ENCODE measurements at places on chromosomes 13 and 19.

DNA sequence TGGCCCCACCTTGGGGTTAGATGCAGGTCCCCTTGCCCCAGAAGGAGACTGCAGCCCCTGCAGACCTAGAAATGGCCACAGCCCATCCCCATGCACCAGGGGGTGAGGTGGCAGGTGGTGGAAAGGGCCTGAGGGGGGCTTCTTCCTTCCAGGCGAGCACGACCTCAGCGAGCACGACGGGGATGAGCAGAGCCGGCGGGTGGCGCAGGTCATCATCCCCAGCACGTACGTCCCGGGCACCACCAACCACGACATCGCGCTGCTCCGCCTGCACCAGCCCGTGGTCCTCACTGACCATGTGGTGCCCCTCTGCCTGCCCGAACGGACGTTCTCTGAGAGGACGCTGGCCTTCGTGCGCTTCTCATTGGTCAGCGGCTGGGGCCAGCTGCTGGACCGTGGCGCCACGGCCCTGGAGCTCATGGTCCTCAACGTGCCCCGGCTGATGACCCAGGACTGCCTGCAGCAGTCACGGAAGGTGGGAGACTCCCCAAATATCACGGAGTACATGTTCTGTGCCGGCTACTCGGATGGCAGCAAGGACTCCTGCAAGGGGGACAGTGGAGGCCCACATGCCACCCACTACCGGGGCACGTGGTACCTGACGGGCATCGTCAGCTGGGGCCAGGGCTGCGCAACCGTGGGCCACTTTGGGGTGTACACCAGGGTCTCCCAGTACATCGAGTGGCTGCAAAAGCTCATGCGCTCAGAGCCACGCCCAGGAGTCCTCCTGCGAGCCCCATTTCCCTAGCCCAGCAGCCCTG lies 4.2 kb upstream of the F10 start:
- DNase-seq, result no peak

GRCh38 chr13:94050686-94051085 lies 428.8 kb downstream of the DCT start:
- no peak for DNase-seq

GRCh38 chr13:30671271-30671815 lies 53.6 kb downstream of the USPL1 start:
- no peak for DNase-seq

- peak; percentile 85 for DNase-seq
These were observed 2.5 kb downstream of the SHISA7 start for GRCh38 chr19:55440411-55441105.

DNA sequence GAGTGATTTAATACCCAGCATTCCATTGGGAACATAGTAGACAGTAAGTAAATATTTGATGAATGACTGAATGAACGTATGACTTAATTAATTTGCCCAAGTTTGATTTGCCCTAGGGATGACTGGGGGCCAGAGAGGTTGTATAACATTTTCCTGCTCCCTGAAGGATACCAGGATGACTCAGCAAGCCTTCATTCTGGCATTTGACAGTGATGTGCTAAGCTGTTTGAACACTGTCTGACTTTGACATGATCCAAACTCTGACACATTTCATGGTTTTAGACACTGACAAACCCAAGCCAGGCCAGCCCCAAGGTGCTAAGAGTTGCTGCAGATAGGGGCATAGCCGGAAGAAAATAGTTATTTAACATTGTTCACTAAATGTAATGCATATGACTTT lies 53.4 kb upstream of the KLF12 start:
- no peak for DNase-seq

DNA sequence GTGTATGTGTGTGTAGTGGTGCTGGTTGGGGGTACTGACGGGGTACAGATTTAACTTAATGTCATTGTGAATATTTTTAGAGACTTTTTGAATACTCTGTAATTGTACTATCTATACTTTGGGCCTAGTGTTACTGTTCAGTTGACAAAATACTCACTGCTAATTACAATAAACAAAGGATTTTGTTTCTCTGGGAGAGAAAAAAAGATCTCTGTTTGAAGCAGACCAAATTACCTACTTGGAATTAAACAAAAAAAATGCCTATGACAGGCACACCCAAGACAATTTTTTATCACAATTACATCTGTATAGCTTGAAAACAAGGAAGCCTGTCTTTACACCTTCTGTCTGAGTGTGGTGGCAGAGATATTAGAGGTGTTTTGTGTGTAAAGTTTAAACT lies 45.1 kb downstream of the OLFM4 start:
- DNase-seq, result no peak

- DNase-seq, result no peak
These were observed 107.8 kb downstream of the HSPH1 start for GRCh38 chr13:31053896-31054295.

GRCh38 chr13:52345048-52345447 lies 60.9 kb downstream of the THSD1 start:
- DNase-seq, result no peak

DNA sequence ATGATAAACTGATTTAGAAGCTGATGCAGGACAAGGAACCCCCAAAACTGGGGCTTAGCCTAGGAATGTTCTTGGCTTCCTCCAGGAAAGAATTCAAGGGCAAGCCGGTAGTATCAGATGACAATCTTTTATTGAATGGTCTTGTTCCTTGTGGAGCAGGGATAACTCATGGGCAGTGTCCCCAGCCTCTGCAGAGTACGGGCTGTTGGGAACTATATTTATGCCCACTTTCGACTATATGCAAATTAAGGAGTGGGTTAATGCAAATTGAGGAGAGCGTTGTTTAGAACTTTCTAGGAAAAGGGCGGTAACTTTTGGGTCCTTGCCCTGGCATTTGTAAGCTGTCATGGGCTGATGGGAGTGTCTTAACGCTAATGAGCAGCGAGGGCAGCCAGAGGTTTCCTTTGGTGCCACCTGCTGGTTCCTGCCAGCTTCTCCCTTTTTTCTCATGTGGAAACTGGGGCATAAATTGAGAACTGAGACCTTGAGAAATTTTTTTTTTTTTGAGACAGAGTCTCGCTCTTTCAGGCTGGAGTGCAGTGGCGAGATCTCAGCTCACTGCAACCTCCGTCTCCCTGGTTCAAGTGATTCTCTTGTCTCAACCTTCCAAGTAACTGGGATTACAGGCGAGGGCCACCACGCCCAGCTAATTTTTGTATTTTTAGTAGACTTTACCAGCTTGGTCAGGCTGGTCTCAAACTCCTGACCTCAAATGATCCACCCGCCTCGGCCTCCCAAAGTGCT lies 79.4 kb upstream of the ABCC4 start:
- peak; percentile 83 for DNase-seq

- DNase-seq, result peak; percentile 71
These were observed 56.1 kb downstream of the CHST8 start for GRCh38 chr19:33677745-33678426.

DNA sequence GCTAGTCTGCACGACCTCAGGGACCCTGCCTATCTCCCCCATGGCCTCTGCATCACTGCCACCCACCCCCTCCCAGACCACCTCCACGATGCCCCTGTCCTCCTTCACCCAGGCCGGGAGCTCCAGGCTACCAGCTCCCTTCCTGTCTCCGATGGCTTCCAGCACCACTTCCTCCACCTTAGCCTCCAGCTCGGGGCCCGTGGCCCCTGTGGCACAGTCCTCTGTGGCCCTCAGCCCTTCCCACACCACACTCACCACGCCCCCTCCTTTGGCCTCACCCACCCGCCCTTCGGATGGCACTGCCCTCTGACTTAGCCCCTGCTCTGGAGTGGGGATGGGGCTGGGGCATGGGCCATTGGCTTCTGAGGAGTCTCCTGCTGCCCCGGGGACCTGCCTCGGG lies 7.2 kb downstream of the PALM3 start:
- no peak for DNase-seq

- no peak for DNase-seq
These were observed 11.5 kb upstream of the WBP4 start for GRCh38 chr13:41049480-41050440.

DNA sequence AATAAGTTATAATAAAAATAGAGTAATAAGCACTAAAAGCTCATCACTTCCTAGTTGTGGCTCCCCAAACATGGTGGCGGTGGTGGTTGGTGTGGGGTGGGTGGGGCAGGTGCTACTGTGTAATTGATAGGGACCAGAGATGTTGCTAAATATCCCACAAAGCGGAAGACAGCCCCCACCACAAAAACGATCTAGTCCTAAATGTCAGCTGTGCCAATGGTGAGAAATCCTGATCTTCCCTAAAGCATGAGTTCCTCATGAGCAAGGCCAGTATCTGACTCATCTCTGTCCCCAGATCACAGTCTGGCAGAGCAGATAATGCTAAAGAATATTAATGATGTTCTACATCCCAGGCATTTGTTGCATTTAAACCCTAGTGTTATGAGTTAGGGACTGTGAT lies 1.9 kb upstream of the EDDM13 start:
- DNase-seq, result no peak

- no peak for DNase-seq
These were observed 73.7 kb upstream of the MEDAG start for GRCh38 chr13:30832377-30832776.

GRCh38 chr19:3046698-3047495 lies 15.4 kb downstream of the TLE5 start:
- peak; percentile 77 for DNase-seq

- DNase-seq, result no peak
These were observed 684.2 kb downstream of the LIG4 start for GRCh38 chr13:107531180-107531579.

- no peak for DNase-seq
These were observed 7.5 kb upstream of the ZNF440 start for GRCh38 chr19:11806354-11807098.

GRCh38 chr13:94657167-94657566 lies 55.2 kb downstream of the SOX21 start:
- no peak for DNase-seq

DNA sequence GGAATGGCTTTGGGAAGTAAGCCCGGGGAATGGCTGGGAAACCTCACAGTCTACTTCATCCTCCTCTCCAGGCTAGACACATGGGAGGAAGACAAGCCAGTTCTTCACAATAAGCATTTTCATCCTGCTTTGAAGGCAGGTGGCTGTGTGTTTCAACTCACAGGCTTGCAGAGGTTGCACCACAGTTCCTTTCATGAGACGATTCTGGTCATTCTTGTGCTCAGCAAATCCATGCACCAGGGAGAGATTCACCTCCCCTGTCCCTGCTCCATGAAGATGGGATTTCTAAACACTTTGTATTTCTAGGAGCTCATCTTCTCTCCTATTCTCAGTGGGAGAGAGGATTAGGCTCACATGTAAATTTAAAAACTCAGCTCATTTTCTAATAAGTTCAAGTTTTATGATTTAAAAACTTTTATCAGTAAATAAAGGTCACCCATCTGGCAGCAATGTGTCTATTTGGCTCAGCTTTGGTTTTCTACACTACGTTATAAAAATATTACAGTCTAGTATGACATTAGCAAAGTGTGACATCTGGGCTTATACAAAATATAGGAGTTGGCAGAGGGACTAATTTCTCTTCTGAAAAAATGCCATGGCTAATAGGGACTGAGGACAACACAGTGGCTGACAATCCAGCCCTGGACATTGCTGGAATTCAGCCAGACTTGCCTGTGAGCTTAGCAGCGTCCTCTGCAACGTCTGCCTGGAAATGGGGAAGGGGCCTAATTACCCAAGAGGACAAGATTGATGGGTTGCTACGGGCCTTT lies 283.2 kb upstream of the SLC10A2 start:
- DNase-seq, result no peak

DNA sequence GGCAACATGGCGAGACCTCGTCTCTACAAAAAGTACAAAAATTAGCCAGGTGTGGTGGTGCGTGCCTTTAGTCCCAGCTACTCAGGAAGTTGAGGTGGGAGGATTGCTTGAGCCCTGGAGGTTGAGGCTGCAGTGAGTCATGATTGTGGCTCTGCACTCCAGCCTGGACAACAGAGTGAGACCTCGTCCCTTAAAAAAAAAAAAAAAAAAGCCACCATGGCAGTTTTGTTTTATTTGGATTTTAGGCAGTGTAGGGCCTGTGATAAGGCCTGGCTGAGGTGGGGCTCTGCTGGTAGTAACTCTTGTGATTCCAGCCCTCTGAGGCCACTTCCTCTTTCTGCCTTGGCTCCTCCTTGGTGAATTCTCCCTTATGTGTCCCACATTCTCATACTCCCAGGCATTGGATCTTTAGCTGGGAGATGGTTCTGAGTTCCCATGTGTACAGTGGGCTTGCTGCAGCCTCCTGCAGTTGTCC lies 39.2 kb downstream of the GATAD2A start:
- DNase-seq, result no peak

- DNase-seq, result peak; percentile 99
These were observed 598 bp upstream of the LPAR2 start for GRCh38 chr19:19628501-19629134.

GRCh38 chr13:43529796-43530195 lies 257.0 kb downstream of the ENOX1 start:
- no peak for DNase-seq

DNA sequence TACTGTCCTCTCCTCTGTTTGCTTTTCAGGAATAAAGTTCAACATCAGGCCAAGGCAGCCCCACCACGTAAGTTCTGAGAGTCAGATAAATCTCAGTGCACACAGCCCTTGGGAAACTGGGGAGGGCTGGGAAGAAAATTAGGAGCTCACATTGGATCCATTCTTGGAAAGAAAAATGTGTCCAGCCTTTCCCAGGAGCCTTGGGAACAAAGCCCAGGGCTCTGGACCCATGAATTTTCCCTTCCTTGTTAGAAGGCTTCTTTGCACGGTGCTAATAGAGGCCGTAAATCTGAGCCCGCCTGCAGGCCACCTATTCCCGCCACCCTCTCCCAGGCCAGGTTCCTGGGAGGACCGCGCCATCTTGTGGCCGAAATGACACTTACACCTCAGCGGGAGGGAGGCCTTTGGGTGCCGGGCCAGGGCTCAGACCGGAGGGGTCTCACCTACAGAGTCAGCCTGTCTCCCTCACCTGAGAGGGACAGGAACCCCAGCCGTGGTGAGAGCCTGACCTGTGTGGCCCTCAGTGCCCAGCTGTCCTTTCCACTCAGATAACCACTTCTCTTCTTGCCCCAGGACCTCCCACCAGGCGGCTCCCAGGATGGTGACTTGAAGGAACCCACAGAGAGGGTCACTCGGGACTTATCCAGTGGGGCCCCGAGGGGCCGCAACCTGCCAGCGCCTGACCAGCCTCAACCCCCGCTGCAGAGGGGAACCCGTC lies 25.1 kb upstream of the KCTD15 start:
- DNase-seq, result peak; percentile 85

- DNase-seq, result no peak
These were observed 165.0 kb downstream of the TM9SF2 start for GRCh38 chr13:99666146-99666805.

- DNase-seq, result no peak
These were observed 14.6 kb upstream of the ZNF491 start for GRCh38 chr19:11783767-11784166.

DNA sequence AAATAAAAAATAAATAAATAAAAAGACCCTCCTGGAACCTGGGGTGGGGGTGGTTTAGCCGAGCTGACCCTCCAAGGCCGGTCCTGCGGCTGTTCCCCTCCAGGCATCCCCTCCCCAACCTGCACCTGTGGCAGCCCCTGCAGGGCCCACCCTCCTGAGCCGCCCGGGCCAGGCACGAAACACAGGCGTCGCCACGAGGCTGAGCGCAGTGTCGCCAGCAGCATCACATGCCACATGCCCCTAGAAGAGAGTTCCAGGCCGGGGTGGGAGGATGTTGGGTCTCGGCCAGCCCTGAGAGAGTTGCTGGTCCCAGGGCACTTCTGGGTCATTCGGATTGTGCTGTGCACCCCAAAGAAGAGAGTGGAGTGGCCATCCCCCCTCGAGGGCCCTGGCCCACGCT lies 82.0 kb downstream of the KDM4B start:
- DNase-seq, result no peak

- no peak for DNase-seq
These were observed 11.0 kb downstream of the ZNF835 start for GRCh38 chr19:56660381-56661107.

Measured in iPS-NIHi11 (cell line).